HCT116 (cell line): ENCODE measurements at places on chromosomes 7 and 10.

- no peak for DNase-seq
Measured at GRCh38 chr7:134902058-134902457, 84.2 kb upstream of the AGBL3 start.

GRCh38 chr10:17958049-17958448, 6.3 kb downstream of the SLC39A12 start:
- no peak for DNase-seq

DNA sequence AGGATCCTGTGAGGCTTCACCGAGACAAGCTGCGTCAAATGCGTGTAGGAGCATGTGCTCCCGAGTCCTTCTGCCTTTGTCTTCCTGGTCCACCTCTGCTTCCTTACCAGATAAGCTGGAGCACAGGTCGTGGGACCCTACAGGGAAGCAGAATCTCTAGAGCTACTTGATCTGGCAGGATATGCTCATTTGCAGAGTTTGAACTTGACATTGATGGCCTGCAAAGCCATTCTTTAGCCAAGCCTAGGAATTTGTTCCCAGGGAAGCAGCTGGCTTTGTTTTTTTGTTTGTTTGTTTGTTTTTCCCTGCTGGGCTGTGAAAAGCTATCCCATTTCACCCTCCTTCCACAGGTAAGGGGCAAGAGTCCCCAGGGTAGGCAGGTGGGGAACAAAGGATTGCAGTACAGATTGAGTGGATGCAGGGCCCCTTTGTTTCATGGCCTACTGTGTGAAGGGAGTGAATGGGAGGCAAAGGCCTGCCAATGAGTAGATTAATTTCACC, 200.0 kb upstream of the BMPER start:
- DNase-seq: no peak

DNA sequence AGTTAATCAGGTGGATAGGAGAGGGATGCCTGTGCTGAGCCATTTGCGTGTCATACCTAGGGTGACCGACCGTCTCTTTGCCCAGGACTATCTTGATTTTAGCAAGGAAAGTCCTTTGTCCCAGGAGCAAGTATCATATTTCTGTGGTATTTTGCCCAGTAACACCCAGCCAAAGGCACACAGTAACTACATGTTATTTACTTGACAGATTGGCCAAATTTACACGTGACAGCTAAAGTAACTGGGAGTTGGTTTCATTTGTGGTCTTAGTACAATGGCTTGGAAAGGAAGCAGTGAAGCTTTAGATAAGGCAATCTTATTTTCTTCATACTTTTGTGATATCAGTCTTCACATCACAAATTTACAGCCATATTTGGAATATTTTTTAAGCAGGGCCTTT, 142.1 kb downstream of the JCAD start:
- no peak for DNase-seq

DNA sequence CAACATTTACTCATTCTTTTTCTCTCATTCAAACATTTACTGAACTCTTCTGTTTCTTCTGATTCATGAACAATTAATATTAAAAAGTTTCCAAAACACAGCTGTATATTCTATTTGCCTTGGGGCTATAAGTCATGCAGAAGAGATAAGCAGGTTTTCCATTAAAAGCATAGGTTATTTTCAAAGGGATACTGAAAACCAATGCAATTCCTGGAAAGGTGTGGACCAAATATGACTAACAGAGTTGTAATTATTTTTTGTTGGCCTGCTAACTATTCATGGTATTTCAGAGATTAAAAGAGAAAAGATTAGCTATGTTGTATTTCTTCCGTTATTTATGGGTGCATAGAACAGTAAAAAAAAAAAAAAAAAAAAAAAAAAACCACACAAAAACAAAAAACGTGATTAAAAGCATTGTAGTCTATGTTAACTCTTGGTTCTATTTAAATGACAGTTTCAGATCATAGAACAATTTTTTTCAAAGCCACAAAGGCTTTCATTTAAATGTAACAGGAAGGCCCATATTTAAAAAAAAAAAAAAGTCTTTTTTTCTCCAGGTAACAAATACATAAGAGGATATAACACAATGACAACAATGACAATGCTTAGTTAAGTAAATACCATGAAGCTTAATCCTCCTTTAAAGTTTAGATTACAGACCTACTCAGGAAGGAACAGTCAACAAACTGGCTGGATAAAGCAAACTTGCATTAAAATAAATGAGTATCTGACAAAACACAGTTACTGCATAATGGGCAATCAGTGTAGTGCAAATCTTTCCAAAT, 1042.9 kb downstream of the GATA3 start:
- DNase-seq: no peak

DNA sequence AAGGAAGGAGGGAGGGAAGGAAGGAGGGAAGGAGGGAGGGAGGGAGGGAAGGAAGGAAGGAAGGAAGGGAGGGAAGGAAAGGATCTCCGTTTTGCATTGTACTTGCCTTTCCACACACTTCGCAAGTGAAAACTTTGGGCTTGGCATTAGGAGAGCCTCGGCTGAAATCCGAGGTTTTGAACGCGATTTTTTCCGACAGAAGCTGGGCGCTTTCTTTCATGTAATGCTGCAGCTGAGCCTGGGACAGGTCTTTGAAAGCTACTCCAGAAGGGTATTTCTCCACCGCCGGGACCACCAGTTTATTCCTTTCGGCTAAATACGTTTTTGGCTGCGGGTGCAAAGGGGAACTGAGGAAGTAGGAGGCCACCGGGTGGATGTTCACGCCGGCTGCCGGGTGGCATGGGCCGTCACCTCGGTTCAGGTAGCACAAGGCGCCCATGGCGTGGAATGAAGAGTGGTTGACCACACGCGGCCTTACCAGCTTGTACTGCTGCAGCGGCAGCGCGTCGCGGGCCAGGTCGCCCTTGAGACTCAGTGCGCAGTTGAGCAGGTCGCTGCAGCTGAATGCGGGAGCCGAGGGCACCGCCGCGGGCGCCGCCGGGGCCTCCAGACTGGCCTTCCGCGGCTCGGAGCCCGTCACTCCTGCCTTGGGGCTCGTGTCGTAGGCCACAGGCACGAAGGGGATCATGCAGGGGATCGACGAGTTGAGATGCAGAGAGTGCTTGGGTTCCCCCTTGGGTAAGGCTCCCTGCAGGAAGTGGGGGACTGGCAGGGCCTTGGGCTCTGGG, 825 bp downstream of the FEZF1 start:
- DNase-seq: no peak

- DNase-seq: no peak
Measured at GRCh38 chr10:21776883-21777282, 226.6 kb downstream of the DNAJC1 start.
